ENCODE measurements at places on chromosomes 2 and 18.

DNA sequence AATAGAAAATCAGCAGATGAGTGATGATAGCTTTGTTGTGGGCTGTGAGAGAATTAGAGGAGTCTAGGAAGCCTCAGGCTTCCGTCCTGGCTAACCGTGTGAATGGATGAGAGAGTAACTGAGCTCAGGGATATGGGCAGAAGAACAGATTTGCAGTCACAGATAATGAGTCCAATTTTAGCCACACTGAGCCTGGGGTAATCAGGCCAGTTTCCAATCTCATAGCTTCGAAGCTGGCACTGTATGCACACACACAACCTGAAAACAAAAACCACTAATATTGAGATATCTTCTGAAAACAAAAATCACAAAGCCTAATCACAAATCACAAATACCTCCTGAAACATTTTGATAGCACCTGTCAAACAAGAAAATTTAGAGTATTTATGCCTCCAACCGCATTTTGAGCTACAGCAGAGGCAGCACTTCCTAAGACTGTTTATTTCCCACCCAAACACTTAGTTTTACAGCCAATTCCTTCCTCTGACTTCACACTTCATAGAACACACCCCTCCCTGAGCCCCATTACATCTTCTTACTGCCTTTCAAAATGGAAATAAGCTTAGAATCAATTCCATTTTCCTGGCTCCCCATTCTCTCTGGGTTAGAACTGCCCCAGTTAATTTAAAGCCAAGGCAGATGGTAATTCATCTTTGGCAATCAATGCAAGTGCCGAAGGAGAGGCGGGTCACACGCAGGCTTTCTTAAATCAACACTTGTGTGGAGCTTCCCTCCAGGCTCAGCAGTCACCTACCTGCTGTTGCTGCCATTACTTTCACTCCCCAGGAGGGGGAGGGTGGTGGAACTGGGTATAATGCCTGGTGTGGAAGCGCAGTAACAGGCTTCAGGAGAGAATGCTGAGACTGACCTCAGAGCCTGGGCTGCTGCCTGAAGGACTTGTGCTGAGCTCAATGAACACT, 18.9 kb downstream of the TTR start:
- DNase-seq, result no peak

GRCh38 chr2:177506998-177507397, 114.4 kb downstream of the AGPS start:
- DNase-seq, result no peak

DNA sequence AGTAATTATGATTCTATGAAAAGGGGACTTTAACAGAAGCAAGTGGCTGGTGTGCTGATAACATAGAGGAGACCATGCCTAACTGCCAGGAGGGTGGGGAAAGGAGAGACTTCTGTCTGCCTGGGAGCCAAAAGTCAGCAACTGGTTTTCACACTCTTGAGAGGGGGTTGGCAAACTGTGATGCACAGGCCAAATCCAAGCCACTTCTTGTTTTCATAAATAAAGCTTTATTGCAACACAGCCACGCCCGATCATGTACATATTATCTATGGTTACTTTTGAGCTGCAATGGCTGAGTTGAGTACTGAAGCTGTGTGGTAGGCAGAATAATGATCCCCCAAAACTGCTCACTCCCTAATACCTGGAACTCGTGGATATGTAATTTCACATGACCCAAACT, 208.4 kb downstream of the LNPK start:
- DNase-seq, result no peak

DNA sequence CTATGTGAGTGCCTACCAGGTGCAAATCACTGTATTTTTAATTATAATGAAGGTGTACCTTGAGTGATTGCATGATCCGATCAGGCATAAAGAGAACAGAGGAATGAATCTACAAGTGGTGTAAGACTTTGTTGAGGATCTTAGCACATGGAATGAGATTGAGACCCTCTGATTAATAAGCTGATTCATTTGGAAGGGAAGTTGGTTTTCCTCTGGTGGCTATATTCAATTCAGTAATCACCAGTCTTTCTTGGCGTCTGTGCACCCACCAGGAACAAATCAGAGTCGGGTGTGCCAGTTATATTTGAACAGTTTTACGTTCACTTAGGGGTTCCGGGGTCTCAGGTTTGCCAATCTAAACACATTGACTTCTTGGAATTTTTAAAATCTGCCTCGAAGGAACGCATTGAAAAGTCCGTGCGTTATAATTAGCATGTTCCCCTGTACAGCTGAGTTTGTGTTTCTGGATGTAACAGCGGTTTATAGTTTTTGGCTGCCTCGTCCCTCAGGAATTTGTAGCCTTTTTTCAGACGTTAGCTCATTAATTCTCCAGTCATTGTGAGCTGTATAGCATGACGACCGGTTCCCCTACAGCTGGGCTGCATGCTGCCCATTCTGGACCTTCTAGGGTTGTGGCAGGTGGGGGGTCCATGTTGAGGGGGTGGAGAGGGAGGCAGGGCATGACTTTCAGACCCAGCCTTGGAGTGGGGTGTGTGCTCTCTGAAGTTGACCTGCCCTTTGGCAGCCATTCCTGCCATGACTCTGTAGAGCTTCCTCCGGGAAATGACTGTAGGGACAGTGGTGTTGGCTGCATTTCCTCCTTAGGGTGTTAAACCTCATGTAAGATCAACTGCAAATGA, 20.3 kb downstream of the MYO1B start:
- no peak for DNase-seq

GRCh38 chr2:241232736-241233575, 44.5 kb downstream of the ANO7 start:
- DNase-seq, result no peak
